Cortex of kidney (tissue), 1 donor: ENCODE measurements at places on chromosomes 4 and X.

DNA sequence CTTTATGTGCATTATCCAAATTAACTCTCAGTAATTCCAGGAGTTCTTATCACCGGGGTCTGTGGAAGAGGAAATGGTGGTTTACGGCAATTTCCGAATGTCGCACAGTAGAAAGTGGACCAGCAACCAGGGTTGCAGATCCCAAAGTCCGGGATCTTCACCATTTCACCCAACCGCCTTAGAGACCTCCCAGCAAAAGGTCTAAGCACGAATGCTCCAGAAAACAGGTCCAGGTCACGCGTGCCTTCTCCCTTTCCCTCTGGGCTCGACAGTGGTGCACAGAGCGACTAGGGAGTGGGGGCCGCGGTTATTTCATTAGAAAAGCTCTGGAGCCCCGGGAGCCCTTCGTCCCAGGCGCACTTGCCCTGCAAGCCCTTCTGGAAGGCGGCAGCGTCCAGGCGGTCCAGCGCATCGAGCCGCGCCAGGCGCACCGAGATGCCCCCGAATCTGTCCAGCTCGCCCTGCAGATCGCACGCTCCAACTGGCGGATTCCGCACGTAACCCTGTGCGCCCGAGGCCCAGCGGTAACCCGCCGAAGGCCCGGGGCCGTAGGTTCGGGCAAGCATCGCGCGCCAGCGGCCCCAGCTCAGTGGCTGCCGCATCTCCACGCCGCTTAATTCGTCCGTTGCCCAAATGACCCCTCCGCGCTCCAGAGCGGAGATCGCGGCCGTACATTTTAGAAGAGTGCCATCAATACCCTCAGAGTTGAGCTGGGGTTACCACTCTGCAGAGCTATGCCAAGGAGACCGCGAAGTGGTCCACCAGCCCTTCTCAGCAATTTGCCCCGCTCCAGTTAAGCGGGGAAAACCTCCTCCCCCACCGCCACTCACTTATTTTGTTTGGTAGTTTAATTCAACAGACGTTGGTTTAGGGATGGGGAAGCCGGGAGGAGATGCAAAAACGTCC, at the start of gene NUDT6:
Gene NUDT6, minus strand, starts transcription at position 627 of the 906 bp plus-strand sequence. Its CDS starts 25 bp downstream, at position 602.
- DNase-seq, result no peak

GRCh38 chrX:16061296-16061695, 62.1 kb upstream of the GRPR start:
- DNase-seq, result no peak

DNA sequence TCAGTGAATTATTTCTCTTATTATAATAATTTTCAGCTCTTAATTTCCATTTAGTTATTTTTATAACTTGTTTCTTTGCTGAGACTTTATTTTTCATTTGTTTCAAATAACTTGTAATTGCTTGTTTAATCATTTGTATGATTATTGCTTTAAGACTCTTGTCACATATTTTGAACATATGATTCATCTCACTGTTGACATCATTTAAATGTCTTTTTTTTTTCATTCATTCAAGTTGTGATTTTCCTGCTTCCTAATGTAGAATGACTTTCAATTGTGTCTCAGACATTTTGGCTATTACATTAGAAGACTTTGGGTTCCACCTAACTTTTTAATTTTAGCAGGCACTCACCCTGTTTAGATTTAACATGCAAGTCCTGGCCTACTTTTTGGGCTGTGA, 234.8 kb upstream of the DIPK2B start:
- DNase-seq, result no peak

- DNase-seq, result no peak
Measured at GRCh38 chr4:76504613-76505465, 69.8 kb downstream of the SHROOM3 start.

DNA sequence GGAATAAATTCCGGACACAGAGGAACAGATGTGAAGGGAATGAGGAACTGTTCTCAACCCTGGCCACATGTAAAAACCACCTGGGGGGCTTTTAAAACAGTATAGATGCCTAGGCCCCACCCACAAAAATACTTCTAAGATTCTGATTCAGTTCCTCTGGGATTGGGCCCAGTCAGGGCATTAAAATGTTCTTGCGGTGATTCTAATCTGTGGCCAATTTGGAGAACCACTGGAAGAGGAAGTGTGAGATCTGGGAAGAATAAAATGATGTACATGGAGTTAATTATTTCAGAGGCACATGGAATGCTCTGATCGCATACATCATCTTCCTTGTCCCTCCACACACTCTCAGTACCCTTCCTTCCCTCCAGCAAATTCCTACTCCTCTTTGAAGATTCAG, 192.2 kb downstream of the APBB2 start:
- no peak for DNase-seq

DNA sequence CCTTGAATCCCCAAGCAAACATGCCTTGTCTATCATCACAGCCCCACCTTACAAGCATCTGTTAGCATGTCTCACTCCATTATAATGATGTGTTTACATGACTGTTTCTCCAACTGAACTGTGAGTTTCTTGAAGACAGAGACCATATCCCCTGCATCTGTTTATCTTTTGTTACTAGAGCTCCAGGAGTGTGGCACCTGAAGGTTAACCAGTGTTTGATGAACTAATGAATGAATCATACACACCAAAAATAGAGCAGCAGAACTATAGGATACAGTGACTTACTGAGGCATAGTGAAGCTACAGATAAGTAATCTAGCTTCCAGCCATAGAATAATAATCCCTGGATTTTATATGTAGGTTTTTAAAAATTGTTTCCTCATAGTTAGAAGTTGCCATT, 331.0 kb downstream of the PCDH7 start:
- no peak for DNase-seq

GRCh38 chr4:87974856-87975462, 555 bp upstream of the SPP1 start:
- DNase-seq, result no peak

DNA sequence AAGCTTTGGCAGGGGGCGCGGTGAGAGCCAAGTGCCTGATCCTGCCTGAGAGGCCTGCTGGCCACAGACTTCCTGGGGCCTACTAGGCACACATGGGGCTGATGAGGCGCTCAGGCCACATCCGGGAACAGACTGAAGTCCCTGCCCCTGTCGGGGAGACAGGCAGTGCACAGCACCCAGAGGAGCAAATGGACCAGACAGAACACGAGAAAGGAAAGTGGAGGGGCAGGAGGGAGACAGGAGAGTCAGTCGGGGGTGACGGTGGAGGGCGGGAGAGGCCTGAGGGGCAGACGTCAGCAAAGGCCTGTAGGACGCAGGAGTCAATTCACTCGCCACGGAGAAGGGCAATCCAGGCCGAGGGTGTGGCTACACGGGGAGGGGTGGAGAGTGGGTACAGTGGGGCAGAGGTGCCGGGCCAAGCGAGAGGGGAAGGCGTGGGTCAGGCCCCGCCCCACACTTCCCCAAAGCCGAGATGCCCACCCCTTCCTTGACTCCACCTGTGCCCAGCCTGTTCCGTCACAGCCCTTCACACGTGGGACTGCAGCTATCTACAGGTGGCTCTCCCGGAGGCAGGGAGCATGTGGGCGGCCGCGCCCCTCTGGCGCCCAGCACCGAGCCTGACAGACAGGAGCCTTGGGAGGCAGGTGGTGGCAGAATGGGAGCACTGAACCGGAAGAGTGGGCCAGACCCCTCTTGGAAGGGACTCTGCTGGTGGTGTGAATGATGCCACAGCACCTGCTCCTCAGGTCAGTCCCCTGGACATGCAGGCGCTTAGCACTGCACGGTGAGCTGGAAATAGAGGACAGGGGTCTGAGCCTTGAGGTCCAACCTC, 20.5 kb downstream of the NOP14 start:
- no peak for DNase-seq

DNA sequence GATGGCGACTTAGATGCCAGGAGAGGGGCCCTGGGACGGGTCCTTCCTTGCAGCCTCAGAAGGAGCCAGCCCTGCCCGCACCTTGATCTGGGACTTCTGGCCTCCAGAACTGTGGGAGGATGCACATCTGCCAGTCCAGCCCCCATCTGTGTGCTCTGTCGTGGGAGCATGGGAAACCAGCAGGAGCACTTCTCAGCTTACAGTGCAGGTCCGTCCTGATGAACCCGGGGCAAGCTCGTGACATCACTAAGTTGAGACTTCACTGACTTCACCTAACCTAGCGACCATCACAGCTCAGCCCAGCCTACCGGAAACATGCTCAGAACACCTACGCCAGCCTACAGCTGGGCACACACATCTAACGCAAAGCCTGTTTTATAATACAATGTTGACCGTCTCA, 38.1 kb downstream of the ABLIM2 start:
- no peak for DNase-seq

- DNase-seq, result no peak
Measured at GRCh38 chr4:176134670-176135069, 60.7 kb downstream of the SPATA4 start.

GRCh38 chr4:72208421-72209075, 176.7 kb downstream of the NPFFR2 start:
- DNase-seq, result no peak

- DNase-seq, result no peak
Measured at GRCh38 chr4:123830930-123831329, 434.3 kb downstream of the SPRY1 start.

- no peak for DNase-seq
Measured at GRCh38 chr4:176030391-176030790, 35.2 kb upstream of the WDR17 start.

GRCh38 chrX:132433551-132433950, 55.3 kb downstream of the MBNL3 start:
- DNase-seq, result no peak

DNA sequence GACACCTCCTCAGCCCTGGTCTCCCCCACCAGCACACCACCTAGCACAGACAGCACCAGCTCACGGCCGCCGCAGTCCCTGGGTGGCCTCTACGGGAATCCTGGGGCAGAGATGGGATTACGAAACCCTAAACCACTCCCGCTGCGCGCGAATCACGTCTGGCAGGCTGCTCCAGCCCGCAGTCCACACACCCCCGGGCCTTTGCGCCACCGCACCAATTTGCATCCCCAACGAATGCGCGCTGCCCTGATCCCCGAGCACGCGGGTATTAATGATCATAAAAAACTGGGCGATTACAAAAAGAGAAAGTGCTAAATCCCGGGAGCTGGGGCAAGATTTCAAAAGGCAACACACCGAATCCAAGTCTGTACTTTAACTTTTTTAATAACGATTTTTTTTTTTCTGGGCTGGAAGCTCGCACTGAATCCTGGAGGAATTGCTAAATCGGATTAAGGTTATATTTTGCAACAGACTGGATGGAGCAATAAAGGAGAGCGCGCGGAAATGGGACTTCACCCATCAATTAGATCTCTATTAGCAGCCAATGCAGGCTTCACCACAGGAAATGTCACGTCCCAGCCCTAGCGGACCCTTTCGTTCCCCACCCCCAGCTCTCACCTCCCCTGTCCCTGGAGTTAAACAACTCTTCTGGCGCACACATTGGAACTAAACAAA, 69.8 kb upstream of the TMEM33 start:
- no peak for DNase-seq

DNA sequence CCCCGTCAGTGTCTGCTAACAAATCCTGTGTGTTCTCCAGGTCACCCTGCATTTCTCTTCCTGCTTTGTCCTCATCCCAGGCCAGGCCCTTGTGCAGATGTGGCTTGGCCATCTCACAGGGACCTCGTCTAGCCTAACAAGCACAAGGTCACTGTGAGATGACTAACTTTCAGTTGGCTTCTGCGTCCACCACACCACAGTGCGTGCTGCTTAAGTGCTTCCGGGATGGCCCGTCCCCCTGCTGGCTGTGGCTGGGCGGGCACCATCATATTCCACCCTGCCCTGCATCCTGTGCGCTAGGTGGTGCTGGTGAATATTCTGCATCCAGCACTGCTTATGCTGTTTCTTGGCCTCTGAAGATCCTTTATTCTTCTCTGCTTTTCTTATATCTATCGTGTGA, 33.8 kb downstream of the RBBP7 start:
- no peak for DNase-seq

GRCh38 chr4:113276464-113277170, 227.2 kb downstream of the ANK2 start:
- DNase-seq, result no peak

DNA sequence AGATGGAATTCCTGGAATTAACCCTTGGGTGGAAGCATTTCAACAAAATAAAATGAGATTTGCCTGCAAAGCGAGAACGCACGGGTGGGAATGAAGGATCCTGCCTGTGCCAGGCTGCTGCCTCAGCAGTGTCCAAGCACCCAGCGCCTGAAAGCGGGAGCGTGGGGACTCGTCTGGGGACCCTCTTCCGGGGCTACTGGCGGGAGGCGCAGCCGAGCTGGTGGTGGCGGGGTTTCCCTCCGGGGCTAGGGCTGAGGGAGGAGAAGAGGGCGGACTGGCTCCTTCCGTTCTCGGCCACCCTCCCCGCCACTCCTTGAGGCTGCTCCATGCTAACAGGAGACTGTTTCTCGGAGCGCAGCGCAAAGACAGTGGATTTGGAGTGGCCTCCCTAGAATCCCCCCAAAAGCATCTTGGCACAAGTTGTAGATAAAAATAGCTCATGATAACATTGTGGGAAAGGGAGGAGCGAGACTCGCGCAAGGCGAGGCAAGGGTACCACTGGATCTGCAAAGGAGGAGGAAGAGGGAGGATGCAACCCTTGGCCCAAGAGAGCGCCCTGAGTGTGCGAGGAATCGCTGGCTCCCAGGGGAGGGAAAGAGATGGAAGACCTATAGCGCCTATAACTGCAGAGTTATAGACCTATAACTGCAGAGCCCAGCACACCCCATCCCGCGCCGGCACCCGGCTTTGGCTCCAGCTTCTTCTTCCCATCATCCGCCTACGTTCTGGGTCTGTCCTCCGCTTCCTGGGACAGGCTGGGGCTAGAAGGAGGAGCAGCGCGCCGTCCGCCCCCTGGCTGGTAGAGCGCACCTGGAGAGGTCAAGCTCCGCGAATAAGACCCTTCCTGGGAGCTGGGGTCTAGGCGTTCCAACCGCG, 1.3 kb downstream of the HS3ST1 start:
- DNase-seq, result no peak

- DNase-seq, result no peak
Measured at GRCh38 chr4:38684271-38684670, 20.3 kb downstream of the KLF3 start.

DNA sequence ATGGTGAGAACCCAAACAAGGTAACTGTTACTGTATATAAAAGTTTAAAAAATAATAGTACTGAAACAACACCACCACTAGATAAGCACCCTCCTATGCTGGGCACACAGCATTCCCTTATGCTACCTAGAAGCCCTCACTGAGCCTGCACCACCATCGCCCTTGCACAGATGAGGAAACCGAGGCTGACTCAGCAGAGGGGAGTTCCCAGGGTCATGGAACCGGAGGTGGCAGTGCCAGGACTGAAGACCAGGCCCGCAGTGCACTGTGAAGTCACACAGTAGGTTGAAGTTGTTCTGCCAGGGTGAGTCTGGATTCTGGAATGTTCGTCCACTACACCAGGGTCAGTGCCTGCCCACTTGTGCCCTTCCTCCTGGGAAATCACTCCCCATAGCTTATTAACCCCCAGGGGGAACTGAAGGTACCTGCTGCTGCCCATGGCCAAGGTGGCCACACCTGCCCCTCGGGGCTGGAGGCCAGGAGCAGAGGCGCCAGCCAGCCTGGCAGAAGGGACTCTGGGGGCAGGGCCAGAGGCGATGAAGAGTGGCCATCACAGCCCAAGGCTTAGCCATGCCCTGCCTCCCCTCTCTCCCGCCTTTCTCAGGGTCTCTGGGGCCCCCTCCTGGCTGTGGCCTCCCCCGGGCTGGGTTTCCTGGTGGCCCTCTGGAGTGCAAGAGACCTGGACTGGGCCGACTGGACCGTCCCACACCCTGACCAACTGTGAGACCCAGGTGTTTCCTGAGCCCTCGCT, 15.1 kb upstream of the ABLIM2 start:
- no peak for DNase-seq

GRCh38 chr4:183610613-183611012, 48.4 kb downstream of the RWDD4 start:
- DNase-seq, result no peak
